ENCODE measurements at places on chromosomes 2 and 18. TPM values are rescaled to one million over a fixed set of nuclear protein-coding genes. Genes with fewer than 3 reads are reported as not detected.

The UGT1A8 gene
- total RNA-seq, result not detected

The FAHD2A gene
- 23.9 TPM for total RNA-seq

The CGREF1 gene
- 4.6 TPM for total RNA-seq

The FN1 gene
- 6,279 TPM for total RNA-seq

The COL5A2 gene
- total RNA-seq, result 529 TPM

The ARHGAP15 gene
- total RNA-seq, result 1.4 TPM

The HOXD13 gene
- not detected for total RNA-seq

The TEX44 gene
- total RNA-seq, result not detected

The ANKRD30BL gene
- total RNA-seq, result not detected

The PTPN2 gene
- 29.2 TPM for total RNA-seq

The GPR17 gene
- total RNA-seq, result not detected

The GCG gene
- total RNA-seq, result not detected

The VSNL1 gene
- total RNA-seq, result not detected

The SH2D6 gene
- not detected for total RNA-seq

The CHRNA1 gene
- total RNA-seq, result 4.1 TPM

The C1D gene
- 29.9 TPM for total RNA-seq

The IL18R1 gene
- 3.1 TPM for total RNA-seq

The KIF5C gene
- total RNA-seq, result 0.24 TPM

The DNPEP gene
- total RNA-seq, result 48.9 TPM
